ENCODE measurements at places on chromosomes 3 and 15.

- no peak for DNase-seq
These were observed 43.7 kb downstream of the ATP8B4 start for GRCh38 chr15:50075319-50075718.

DNA sequence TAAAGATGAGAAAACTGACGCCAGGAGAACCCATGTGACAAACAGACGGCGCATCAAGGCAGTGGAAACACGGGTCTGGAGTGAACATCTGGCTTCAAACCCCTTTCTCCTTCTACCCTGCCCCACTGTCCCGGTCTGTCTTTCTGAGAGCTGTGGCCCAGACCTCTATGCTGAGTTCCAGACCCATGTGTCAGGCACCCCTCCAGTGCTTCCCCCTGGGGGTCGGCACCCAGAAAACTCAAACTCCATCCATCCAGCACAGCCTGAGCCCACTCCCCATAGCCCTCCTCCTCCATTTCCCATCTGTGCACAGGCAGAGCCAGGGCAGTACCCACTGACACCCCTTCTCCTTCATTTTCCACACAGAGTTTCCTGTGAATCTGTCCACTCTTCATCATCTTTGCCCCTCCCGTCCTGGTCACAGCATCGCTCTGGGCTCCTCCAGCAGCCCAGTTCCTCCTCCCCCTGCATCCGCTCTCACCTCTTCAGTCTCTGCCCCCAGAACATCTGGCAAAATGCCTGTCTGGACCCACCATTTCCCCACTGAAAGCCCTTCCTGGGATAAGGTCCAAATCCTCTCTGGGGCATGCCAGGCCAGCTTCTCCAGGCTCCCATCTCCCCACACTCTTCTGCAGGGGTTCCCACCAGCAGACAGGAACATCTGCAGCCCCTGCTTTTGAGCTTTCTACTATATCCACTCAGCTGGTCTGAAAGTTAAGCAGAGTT is 2.9 kb downstream of the FAM240A start:
- no peak for DNase-seq

DNA sequence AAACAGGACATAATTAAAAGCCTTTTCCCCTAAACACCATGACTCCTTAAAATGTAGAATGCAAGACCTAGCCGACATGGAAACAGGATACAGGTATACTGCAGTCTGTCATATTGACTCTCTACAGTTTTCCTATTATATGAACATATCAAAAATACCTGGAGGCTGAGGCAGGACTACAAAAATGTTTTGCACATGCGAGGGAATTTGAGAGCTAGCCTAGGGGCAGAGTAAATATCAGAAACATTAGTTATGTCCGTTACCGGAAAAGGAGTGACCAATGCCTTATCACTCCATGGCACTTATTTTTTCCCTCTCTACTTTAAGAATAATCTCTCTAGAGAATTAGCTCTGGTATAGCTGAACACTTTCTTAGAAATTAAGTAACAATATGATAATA is 732.3 kb downstream of the TUSC7 start:
- DNase-seq, result no peak

- DNase-seq, result no peak
These were observed 100.7 kb downstream of the TIGIT start for GRCh38 chr3:114394551-114394950.

- DNase-seq, result no peak
These were observed 64.9 kb downstream of the ABHD5 start for GRCh38 chr3:43755516-43756200.

GRCh38 chr15:51024735-51025453 is 69.8 kb downstream of the TNFAIP8L3 start:
- DNase-seq, result no peak

DNA sequence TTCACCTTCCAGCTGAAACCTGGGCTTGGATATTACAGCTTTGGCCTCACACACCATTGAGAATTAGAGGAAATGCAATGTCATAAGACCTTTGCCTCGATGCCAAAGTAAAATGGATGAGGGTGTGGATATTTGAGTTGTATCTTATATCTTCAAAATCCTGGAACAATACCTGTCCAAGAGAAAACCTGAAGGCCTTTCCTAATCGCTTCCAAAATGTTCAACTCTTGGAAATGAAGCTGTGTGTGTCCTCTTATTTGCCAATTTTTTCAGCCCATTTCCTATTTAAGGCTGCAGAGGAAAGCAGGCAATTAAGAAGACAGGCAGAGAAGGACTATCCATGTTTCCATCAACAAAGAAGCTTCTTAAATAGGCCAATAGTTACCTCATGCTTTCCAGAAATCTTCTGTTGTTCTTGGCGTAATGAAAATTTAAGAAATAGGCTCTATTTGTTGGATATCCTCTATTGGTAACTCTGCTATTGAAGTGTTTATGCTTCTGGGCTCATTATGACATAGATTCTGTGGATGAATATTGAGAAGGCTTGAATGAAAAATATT is 99.5 kb upstream of the ZBTB20 start:
- DNase-seq, result no peak

GRCh38 chr3:64501298-64501906 is 186.4 kb downstream of the ADAMTS9 start:
- DNase-seq, result no peak

DNA sequence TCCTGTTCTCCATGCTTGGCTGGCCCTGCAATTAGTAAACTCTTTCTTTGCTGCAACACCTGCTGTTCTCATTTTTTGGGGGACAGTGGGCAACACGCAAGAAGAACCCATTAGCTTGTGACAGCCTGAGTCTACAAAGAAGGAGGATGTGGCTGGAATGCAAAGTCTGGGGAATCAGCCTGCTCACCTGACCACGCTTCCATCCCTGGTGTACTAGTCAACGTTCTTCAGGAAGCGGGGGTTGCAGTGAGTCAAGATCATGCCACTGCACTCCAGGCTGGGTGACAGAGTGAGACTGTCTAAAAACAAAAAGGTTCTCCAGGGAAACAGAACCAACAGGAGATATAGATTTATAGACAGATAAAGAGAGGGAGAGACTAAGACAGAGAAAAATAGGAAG is 27.7 kb upstream of the KBTBD12 start:
- DNase-seq, result no peak

GRCh38 chr3:145017959-145018358 is 1046.3 kb downstream of the DIPK2A start:
- DNase-seq, result no peak

DNA sequence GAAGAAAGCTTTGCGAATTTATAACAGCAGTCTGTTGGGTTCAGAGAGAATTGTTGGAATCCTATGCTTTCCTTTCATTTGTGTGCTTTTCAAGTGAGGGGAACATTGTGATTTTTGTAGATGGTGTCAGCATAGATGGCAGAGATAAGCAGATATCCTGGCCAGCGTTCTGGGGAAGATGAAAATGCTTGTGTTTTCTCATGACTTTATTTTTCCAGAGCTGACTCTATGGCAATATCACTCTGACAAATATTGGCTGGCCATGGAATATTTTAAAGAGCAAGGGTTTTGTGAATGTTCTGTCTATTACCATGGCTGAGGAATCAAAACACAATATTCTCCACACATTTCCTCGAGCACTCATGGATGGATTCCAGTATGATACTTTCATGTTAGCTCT is 108.8 kb downstream of the MITF start:
- DNase-seq, result no peak

DNA sequence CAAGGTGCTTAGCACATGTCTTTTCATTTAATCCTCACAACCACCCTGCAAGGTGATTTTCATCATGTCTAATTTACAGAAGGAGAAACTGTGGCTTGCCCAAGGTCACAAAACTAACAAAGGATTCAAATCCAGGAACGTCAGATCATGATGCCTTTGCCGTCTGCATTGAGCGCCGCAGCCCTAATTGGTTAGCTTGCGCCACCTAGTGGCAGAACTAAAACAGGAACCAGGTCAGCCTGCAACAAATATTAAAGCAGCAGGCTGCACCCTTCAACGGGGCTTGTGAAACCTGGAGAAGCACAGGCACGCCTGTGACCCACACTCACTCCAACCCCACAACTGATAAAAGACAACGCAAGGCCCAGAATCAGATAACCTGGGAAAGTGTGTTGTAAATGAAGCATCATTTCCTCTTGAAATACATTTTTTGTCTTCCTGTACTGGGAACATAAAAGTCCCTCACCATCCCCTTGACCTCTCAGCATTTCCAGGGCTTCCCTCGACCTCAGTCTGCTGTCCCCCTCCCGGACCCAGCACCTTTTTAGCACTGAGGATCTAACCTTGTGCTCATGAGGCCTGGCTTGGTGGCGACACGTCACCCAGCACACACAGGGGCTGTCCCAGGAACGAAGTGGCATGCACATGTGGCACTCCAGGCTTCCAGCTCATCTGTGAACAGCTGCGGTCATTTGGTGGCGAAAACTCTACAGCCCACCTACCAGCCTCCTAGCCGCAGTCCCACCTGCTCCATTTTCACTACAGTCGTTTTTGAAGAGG is 17.3 kb downstream of the DPH3 start:
- peak; percentile 51 for DNase-seq

DNA sequence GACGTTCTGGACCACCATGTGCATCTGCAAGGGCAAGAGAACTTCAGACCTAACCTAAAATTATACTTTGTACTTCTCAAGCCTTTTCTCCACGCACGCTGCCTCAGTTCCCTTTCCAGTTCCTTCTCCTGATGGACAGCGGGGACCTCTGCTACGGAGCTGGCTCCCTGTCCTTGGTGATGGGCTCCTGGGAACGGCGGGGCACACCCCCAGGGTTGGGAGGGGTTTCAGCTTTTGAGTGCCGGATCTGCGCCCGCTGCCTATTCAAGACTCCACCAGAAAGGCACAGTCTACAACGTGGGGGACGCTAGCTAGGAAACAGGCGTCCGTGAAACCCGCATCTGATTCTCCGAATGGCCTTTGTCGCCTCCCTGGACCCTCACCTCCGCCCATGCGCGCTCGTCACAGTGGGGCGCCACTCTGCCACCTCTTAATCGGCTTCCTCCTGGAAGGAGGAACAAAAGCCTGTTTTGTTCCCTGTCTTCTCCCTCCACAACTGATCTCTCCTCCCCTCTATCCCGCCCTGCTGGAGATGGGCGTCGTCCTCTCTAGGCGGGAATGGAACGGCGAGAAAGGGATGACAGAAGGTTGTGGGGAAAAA is 2.2 kb downstream of the GPR149 start:
- no peak for DNase-seq

- DNase-seq, result no peak
These were observed 76.9 kb upstream of the ST8SIA2 start for GRCh38 chr15:92316586-92317295.

GRCh38 chr15:100981086-100981485 is 61.9 kb downstream of the LRRK1 start:
- no peak for DNase-seq

DNA sequence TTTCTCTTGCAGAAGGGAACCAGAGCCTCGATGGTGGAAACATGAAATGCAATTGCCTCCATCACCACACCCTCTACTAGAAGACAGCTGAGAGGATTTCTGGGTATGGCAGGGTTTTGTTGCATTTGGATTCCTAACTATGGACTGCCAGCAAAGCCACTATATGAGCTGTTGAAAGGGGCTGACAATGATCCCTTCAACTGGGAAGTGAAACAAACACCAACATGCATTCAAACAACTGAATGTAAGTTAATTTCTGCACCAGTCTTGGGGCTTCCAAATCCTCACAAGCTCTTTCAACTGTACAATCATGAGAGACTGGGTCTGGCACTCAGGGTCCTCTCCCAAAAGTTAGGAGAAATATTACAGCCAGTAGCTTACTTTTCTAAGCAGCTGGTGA is 116.7 kb upstream of the PLCL2 start:
- no peak for DNase-seq

- no peak for DNase-seq
These were observed 36.1 kb upstream of the LIMD1 start for GRCh38 chr3:45558431-45558830.

DNA sequence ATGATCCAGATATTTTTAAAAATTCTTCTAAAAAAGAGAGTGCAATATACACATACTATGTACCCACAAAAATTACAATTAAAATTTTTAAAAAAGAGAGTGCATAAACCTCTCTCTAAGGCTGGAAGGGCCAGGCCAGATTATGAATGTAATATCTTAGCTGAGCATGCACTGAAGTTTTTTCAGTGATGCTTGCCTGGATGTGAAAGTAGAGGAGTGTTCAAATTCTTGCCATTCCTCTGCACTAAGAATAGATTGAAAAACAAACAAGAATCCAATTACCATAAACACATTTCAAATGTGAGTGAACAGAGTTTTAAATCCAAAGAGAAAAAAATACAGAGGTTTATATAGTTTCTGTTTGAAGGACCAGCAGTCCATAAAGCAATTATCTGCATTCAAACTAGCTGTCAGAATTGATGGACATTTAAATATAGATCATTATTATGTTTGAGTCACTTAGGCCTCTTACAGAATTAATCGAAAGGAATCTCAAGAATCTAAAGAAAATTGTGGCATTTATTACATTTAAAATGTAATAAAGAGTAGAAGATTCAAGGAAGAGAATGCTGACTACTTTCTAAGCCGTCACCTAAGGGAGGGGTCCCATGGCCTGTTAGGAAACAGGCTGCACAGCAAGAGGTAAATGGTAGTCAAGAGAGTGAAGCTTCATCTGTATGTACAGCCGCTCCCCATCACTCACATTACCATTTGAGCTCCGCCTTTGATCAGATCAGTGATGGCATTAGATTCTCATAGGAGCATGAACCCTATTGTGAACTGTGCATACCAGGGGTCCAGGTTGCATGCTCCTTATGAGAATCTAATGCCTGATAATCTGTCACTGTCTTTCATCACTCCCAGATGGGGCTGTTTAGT is 159.3 kb upstream of the MDFIC2 start:
- DNase-seq, result no peak

- DNase-seq, result no peak
These were observed 515.9 kb upstream of the DPPA4 start for GRCh38 chr3:109853077-109853731.

GRCh38 chr15:90376789-90377188 is 11.3 kb upstream of the IQGAP1 start:
- DNase-seq, result peak; percentile 44

DNA sequence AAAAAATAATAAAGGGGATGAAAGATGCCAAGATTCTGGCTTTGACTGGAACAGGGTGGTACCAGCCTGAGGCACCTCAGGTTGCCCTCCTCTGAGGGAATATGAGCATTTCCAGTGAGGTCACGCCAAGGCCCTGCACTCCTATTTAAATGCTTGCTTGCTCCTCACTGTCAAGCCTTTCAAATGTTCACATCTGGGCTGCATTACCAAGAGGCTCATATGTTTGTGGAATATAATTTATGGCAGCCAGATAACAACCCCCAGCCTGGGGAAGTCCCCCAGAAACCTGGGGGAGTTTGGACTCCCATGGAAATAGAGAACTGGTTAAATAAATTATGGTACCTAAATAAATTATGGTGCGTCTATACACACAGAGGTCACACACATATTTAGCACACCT is 88.4 kb downstream of the FRMD4B start:
- no peak for DNase-seq

- DNase-seq, result no peak
These were observed 150.0 kb upstream of the CHL1 start for GRCh38 chr3:46576-46975.

GRCh38 chr3:57078344-57078634 is 17.8 kb downstream of the SPATA12 start:
- no peak for DNase-seq

GRCh38 chr3:100048248-100048647 is 66.1 kb downstream of the FILIP1L start:
- DNase-seq, result no peak
